ENCODE measurements at places on chromosomes 3 and 15.
A peak's percentile ranks its signal among the peaks of the same experiment; 100 is the strongest.

DNA sequence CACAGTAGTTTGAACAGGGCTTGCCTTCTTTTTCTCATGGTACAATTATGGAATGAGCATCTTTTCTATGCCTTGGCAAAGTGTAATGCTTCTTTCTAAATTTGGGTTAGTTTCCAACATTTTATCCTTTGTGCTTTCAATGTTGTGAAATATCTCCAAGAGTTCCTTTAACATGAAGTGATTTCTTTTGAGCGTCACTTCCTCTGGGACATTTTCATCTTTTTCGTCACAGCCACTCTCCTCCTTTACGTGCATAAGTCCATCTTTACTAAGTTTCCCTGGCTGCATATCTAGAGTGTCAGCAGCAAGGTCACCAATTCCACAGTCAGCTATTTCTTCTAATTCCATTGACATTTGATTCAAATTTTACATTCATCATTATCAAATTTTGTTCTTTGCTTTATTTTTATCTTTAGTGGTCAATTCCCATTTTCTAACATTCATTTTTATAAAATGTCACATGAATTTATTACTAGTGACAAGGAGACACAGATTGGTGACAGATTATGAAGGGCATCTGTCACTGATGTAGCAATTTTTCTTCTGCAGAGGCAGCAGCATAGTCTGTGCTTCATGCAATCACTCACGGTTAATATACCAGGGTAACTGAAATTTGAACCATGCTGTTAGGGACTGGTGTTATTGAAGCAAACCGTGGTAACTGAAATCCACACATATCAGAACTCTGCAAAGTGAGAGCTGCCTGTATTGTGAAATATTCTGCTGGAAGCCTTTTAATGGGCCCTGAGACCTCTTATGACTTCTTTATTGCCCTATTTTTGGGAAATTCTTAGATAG, 126.5 kb upstream of the THBS1 start:
- no peak for DNase-seq

DNA sequence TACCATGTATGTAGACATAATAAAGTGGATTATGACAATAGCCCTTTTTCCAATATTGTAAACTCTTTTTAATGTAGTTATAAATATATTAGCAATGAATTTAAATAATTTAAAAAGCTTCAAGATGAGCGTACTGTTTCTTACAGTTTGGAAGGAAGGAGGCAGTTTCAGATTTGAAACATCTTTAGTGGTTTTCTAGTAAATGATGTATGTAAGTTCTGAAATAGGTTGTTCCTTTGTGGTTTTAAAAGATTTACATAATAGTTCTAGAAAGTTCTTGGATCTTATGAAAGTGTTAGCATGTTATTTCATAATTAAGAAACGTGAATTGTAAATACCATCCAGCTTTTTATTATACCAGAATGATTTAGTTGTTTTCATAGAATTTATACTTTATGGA, 16.0 kb downstream of the DNAJC19 start:
- DNase-seq, result no peak

GRCh38 chr3:155254445-155254844, 39.0 kb downstream of the STRIT1 start:
- DNase-seq, result no peak

- DNase-seq, result no peak
Observed at GRCh38 chr3:170524073-170524472, 61.8 kb downstream of the SLC7A14 start.

DNA sequence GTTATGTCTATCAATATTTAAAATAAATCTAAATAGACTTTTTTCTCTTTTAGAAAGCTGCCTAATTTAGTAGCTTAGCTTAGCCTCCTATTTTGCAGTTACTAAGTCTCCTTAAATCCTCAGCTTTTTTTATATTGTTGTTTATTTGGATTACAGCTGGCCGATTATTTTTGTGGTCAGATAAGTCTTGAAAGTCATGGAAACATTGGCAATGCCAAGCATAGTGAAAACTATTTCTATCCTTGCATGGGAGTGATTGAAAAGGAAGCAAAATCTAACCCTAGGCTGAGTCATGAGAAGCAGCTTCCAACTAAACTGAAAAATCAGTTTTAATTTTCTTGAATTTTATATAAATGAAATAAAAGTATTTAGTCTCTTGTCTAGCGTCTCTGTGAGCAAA, 1063.0 kb upstream of the GBE1 start:
- no peak for DNase-seq

GRCh38 chr3:160402221-160403027, 3.0 kb downstream of the SMC4 start:
- DNase-seq, result no peak

DNA sequence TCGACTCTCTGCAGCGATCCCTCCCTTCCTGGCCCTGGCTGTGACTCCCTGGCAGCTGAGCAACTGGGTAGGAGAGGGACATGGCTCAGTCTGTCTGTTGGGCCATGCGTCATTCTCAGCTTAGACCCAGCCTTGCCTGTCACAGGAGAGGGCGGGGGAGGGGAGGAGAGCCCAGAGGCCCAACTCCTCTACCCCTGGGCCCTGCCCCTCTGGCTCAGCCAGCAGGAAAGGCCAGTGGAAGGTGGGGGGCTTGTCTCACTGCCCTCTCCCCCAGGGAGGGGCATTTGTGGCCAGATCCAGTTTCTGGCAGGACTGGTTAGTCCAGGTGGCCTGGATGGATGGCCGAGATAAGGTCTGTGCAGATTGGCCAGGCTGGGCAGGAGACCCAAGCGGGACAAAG, 31.6 kb downstream of the DNAJB8 start:
- DNase-seq, result no peak

DNA sequence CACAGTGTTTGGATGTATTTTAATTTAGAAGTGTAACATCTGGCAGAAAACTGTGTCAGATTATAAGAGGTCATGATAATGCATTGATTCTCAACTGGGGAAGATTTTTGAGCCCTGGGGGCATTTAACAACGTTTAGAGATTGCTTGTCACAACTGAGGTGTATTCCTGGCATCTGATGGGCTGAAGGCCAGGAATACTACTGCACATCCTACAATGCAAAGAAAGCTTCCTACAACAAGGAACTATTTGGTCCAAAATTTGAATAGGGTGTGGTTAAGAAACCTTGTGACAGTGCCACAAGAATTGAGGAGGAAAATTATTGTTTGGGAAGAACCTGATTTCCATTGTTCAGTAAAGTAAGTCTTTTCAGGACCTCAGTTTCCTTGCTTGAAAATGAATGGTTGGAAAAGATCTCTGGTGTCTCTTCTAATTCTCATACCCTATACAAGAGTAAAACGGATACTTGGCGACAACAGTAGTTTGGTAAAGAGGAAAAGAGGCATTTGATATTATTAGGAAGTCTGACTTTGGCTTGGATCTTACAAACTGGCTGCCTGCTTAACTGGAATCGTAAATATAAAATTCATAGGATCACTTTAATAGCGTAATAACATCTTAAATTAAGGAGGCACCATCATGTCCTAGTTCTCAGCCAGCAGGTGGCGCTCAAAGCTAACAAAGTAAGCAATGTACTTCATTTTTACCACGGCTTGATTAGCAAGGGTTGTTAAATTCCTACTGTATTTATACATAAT, 4.3 kb downstream of the DAZL start:
- DNase-seq, result peak; percentile 72

- DNase-seq, result no peak
Observed at GRCh38 chr15:90209591-90209990, 8.5 kb downstream of the SEMA4B start.

- no peak for DNase-seq
Observed at GRCh38 chr3:147887797-147888196, 478.6 kb downstream of the ZIC1 start.

DNA sequence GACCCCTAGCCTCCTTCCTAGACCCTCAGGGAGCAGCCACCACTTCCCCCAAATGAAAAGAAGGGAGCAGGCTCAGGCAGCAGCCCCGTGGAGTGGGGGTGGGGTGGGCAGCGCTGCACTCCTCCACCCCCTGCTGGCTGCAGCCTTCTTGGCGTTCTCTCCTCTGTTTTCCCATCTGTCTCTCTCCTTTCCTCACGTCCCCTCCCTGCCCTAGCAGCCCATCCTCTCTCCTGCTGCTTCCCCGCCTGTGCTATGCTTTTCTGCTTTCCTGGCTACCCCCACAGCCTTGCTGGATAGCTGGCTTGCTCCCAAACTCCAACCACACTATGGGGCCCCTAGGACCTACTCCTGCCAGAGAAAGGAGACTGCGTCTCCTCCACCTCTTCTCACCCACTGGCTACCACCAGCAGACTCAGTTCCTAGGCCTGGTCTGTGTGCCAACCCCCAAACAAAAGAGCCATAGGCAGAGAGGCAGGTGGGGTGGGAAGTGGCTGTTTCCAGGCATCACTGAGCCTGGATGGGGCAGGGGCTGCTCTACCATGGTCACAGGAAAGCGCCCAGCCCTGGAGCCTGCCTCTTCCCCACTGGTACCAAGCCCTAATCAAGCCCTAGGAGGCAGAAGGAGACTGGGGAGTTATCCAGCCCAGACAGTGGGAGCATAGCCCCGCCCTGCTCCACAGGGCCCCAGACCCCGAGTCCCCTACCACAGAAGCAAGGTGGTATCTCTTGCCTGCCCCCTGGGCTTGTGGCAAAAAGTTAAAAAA, 3.4 kb upstream of the DISP2 start:
- no peak for DNase-seq

- DNase-seq, result no peak
Observed at GRCh38 chr3:53225181-53225580, 30.6 kb downstream of the TKT start.

DNA sequence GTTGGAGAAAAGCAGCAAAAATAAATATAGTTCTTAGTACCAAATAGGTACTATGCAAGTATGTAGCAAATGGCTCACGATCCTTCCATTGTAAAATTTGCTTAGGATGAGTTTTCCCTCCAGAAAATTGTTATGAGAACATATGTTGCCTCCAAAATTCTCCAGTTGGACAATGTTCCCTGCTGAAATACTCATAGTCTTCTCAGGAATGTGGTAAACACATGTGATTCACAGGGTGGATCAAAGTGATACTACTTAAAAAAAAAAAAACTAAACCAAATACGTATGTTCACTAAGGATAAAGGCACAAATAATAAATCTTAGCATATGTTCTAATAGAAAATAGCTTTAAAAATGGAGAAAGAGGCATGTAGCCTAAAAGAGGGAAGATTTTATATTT, 84.3 kb upstream of the ZNF385D start:
- DNase-seq, result no peak

- DNase-seq, result no peak
Observed at GRCh38 chr3:147943265-147943945, 534.2 kb downstream of the ZIC1 start.

- no peak for DNase-seq
Observed at GRCh38 chr3:103516950-103517349, 1082.1 kb downstream of the ZPLD1 start.

DNA sequence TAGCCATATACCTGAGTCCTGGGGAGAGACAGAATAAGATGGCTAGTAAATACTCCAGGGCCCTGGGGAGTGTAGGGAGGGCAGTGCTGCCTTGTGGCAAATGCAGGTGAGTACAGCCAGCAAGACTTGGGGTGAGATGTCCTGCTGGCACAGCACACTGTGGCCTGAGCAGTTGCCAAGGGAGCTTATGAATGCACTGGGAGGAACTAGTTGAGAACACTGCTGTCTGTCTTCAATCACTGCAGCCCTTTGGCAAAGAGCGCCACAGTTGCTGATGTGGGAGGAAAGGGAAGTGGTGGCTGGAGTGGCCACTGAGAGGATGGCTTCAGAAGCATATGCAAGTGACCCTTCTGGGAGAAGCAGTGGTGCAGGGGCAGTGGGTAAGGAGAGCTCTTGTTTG, 264.6 kb downstream of the RORA start:
- no peak for DNase-seq

- no peak for DNase-seq
Observed at GRCh38 chr15:26146202-26146601, 283.1 kb upstream of the ATP10A start.

DNA sequence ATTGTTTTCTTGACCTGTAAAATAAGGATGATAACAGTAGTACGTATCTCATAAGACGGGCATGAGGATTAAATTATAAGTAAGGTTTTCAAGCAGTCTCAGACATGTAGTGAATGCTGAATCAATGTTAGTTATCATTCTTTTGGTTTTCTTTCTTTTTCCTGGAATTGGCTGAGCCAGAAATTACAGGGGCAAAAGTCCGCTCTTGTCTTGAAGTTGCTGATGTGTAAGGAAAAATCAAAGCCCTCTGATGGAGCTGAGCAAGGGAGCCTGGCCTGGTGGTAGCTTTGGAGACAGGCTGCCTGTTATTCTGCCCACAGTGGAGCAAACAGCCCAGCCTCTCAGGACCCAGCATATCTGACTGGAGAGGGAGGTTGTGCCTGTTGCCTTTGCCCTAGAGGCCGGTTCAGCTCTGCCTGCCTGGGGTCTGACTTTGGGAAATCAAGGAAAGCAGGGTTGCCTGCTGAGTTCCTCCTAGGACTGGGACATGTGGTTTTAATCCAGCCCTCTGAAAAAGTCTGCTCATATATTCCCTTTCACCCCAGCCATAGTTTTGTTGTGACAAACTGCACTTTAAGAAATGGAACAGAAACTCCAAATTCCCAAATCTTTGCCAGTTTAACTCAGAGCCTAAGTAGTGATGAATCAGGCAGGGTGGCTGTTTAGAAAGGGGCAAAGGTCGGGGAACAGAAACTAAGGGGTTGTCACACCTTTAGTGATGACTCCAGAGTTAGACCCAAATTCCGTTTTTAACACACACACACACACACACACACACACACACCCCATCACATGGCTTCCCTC, 40.1 kb downstream of the GASK1A start:
- no peak for DNase-seq

DNA sequence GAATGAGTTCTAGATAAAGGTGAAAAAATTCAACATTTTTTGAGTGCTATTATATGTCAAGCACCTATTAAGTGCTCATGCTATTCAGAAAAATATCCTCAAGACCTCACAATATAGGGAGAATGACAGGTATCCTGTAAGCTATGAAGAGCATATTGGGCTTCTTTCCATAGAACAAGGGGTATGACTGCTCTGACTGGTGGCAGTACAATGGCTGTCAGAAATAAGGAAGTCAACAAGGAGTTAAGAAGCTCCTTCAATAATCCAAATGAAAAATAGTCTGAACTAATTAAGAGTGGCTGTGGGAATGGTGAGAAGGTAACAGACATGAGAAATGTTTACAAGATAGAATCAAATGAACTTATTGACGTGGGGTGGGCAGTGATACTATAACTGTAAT, 24.7 kb downstream of the NPTN start:
- no peak for DNase-seq

DNA sequence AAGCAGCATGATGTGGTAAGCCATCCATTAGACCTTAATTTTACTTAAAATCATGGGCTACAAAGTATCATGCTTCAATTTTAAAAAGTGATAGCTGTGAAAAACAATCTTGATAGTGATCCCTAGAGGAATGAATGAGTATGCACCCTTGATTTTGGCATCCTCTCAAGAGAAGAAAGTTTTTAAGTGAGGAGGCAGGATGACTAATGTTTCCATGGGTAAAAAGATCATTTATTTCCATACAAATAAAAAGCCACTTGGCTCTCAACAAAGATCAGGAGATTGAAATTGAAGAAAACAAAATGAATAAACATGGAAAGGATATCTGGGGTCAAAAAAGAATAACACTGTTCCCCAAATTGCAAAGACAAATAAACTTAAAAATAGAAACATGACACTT, 305.4 kb downstream of the MEX3B start:
- DNase-seq, result no peak

GRCh38 chr3:128287216-128287615, 133.9 kb downstream of the EEFSEC start:
- DNase-seq, result no peak

- DNase-seq, result no peak
Observed at GRCh38 chr3:64895991-64896895, 208.4 kb upstream of the ADAMTS9 start.
